ENCODE measurements at places on chromosomes 7 and 10.

GRCh38 chr7:100781255-100781654 is 46.1 kb downstream of the EPHB4 start:
- no peak for DNase-seq

- no peak for DNase-seq
These were observed 93.0 kb upstream of the TMEM72 start for GRCh38 chr10:44818041-44818649.

DNA sequence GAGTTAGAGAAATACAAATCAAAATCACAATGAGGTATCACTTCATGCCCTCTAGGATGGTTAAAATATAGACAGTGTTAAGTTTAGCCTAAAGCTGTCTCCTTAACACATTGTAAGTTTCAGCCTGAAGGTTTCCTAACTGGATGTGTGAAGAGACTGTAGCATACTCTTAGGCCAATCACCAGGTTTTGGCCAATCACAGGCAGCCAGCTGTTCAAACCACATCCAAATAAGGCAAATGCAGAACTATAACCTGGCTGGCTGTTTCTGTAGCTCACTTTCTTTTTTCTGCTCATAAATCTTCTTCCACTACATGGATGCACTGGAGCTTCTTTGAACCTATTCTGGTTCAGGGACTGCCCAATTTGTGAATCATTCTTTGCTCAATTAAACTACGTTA is 19.7 kb downstream of the ESYT2 start:
- DNase-seq, result no peak

DNA sequence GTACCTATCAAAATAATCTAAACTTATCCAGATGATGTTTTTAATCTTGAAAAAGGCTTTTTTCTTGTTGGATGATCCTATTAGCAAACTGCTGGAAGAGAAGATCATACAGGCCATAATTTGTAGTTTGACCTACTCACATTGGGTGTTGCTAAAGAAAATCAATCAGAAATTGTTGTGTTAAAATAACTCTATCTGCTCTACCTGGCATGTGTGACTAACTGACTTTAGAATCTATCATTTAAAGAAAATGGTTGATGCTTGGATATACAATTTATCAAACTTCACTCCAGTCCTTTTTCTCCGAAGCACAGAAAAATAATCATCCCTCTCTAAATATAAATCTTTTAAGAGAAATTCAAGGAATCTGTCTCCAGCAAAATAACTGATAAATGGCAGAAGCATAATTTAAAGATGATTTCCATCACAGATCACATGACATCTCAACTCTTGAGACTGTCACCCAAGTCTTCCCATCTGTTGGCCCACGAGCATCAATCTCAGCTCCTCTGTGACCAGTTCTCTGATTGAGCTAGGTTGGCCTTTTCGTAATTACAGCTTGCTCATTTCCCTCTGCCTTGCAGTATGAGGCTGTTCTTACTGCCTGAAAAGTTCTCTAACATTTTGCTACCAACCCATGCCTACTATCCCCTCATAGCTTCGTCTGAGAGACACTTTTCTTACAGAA is 36.4 kb downstream of the CABCOCO1 start:
- no peak for DNase-seq

GRCh38 chr7:94432281-94432670 is 37.6 kb downstream of the COL1A2 start:
- no peak for DNase-seq

GRCh38 chr7:124679586-124680225 is 85.9 kb downstream of the GPR37 start:
- DNase-seq, result no peak

DNA sequence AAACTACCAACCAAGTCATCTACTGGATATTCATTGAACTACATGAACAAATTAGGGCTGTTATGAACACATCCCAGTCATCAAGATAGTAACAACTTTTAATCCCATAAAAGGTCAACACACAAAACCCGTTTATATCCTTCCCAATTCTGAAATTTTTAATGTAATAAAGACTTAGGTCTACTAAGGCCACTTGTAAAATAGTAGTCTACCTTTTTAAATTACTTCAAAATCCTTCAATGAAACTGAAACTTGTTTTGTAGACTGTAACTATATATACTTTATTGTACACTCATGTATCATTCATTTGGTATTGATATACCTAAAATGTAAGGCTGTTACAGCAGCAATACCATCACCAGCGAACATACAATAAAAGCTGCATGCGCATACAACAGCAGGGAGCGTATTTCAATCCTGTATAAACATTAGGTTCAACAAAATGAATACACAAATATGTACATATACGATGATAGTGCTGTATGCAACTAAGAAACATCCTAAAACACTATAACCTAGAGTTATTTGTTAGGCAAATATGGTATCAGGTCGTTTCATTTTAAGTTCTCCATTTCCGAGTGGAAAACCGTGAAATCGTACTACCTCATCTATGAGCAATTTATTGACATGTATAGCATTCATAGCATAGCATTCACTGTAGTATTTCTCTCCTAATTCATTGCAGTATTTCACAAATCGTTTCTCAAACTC is 973 bp downstream of the ATAD1 start:
- no peak for DNase-seq

GRCh38 chr10:84310470-84310869 is 17.9 kb upstream of the CCSER2 start:
- DNase-seq, result no peak

- no peak for DNase-seq
These were observed 8.0 kb downstream of the SMURF1 start for GRCh38 chr7:99135938-99136337.

GRCh38 chr7:106679153-106679931 is 18.4 kb upstream of the CCDC71L start:
- DNase-seq, result no peak

- DNase-seq, result no peak
These were observed 29.2 kb upstream of the NAMPT start for GRCh38 chr7:106313966-106314365.

DNA sequence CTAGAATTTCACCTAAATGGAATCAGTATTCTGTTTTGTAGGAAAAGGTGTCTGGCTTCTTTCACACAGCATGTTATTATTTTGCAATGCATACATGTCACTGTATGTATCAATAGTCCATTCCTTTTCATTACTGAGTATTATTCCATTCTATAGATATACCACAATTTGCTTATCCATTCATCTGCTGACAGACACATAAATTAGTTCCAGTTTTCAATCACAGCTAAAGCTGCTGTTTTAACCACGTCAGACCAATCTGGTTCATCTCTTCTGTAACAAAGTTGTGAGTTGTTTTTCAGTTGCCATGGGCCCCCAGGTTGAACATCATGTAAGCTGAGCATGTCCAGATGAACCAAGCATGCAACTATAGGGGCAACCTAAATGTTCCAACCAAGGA is 282.1 kb upstream of the MKLN1 start:
- no peak for DNase-seq

DNA sequence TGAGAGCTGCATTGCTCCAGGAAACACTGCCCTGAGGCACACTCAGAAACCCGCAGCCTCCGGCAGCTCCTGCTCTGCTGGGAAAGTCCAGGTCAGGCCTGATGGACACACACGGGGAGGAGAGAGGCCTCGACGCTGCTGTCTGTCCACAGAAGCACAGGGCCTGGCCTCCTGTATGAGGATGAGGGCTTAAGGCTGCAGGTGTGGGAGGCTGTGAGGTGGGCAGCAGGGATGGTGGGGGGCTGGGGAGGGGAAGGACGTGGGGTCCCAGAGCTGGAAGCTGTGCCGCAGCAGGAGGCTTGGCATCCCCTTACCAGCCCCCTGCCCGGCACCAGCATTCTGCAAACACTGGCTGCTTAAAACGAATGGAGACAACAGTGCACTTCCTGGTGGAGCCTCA is 186.2 kb downstream of the DNAJB6 start:
- no peak for DNase-seq

GRCh38 chr7:44293561-44294324 is 31.7 kb downstream of the CAMK2B start:
- no peak for DNase-seq

DNA sequence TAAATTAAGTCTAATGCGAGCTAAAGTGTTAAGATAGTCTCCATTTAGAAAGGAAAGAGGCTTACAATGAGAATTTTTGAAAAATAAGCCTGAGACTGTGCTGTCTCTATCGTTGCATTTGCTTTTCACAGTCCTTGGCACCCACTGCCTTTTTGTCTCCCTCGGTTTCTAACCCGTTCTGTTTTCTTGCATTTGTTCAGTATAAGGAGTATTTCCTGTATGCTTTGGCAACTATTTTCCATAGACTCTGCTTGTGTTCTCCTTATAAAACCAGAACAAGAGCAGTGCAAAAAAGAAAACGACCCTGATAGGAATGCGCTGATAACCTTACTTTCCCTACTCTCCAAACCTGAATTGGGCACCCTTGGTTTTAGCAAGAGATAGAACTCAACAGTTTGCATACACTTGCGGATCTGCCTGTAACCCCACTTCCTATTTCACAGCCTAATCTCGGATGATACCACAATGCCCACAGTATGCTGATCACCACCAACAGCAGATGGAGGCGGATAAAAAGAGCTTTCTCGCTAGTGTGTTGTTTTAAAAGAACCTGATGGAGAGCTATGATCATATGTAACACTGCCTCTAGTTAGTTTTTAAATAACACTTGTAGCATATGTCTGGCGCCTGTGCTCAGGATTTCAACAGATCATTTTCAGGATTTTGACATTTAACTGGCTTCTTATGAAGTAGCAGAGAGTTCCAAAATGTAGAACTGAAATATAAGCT is 1.6 kb upstream of the ARHGAP12 start:
- no peak for DNase-seq

GRCh38 chr7:30771880-30772425 is 736 bp downstream of the MINDY4 start:
- no peak for DNase-seq

DNA sequence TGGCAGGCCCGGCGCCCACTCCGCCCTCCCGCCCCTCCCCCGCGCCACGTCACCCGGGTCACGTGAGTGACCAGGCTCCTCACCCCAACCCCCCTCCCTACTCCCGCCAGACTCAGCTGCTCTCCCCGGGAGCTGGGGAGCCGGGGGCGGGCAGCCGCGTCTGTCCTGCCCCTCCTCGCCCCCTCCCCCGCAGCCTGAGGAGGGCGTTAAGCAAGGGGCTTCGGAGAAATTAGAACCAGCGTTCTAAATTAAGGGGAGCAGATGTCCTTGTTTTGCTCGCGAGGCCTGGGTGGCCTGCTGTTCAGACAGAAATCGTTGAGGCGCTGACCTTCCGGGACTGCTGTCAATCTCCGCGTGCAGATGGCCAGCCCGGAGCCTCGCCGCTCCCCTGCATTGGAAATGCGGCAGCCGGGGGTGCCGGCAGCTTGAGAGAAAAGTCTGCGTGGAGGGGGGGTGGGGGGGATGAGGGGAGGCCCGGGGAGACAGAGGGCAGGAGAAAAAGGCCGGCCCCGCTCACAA is 102.2 kb upstream of the ZNF438 start:
- DNase-seq, result peak; percentile 82

DNA sequence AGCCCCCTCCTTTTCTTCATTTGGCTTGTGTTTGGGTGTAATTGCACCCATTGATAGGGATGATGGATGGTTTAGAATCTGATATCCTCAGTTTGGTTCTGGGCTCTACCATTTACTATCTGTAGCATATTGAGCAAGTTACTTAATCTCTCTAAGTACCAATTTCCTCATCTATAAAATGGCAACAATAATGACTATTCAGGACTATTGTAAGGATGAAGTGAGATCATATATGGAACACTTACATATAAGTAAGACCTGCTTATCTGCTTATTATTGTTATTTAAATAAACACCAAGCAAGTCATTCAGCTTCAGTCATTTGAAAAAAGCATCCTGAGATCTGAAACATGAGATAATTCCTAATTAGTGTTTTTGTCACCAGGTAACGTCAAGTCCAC is 127.0 kb downstream of the SEC23IP start:
- no peak for DNase-seq

- DNase-seq, result no peak
These were observed 22.9 kb downstream of the ZNF775 start for GRCh38 chr7:150401861-150402631.

GRCh38 chr10:88792661-88793060 is 9.9 kb upstream of the LIPM start:
- no peak for DNase-seq

DNA sequence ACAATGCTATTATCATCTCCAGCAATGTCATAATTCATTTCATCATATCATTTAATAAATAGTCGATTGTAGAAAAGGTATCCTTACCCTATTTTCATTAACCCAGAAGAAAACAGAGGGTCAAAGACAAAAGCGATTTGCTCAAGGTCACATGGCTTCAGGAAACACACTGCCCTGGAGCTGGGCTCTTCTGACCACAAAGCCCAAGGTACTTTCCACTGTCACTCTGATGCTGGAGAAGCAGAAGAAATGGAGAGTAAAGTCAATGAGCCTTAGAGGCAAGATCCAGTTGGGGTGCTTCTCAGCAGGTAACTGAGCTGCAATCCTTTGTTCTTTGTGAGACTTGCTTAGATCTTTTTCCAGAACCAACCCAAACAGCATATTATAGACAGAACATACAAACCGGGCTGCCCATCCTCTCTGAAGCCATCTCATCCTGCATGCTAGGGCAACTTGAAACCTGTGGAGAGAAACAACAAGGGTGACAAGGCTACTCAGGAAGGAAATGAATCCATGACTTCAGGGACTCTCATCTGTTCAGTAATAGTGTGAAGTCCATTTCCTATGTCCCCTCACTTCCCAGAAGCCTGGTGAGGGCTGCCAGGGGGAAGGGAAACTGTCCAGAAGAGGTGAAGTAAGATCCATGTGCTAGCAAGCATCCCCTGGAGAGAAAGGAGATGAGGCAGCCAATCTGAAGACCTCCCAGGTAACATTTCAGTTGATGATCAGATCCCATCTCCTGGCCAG is 148.6 kb upstream of the SVIL start:
- no peak for DNase-seq

DNA sequence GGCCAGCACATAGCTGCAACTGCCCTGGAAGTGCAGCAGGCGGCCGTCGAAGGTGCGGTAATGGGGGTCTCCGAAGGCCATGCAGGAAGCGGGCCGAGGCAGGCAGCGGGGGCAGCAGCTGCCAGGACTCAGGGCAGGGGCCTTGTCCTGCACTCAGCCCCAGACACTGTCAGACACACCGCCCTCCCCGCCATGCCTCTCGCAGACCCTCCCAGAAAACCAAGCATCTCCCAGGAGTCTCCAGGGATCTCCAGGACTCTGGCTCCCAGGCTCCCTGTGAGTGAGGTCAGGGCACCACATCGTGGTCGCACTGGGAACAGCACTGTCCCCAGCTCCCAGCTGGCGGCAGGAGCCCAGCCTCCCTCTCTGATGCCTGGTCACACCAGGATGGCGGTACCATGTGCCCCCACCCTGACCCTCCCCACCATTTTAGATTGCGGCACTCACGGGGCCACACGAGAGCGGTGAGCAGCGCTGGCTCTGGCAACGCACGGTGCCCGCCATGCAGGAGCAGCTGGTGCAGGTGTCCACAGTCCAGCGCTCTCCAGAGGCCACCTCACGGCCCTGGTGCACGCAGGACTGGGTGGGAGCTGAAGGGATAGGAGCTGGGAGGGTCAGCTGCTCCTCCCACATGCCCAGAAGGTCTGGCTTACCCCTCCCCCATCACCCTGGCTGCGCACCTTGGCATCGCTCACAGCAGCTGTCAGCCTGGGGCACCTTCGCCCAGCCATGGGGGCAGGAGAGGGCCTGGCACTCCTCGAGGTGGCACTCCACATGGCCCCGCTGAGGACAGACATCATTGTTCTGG is 17.5 kb downstream of the ATP6V1F start:
- peak; percentile 63 for DNase-seq

GRCh38 chr10:75395932-75396630 is 5.5 kb downstream of the ZNF503 start:
- no peak for DNase-seq
